ENCODE measurements at places on chromosomes 2 and 18.

DNA sequence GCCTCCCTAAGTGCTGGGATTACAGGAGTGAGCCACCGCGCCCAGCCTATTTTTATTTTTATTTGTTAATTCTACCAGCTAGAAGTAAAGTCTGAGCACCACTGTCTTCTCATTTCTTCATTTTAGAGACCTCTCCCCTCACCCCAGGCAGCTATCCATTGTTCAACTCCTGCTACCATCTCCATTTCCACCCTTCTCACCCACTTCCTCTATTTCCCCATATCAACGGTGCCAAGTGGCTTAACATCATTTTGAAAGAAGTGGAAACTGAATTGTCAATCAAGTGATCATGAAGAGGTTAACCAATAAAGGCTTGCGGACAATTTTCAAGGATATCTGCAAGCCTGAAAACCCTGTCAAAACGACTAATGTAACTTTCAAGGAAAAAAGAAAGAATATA, 323.1 kb downstream of the NBAS start:
- no peak for DNase-seq

- no peak for DNase-seq
These were observed 152.8 kb upstream of the ACAA2 start for GRCh38 chr18:49966090-49966489.

GRCh38 chr2:207256476-207257207, 90.9 kb upstream of the KLF7 start:
- no peak for DNase-seq

GRCh38 chr2:200702646-200703118, 109.0 kb upstream of the BZW1 start:
- DNase-seq, result no peak

DNA sequence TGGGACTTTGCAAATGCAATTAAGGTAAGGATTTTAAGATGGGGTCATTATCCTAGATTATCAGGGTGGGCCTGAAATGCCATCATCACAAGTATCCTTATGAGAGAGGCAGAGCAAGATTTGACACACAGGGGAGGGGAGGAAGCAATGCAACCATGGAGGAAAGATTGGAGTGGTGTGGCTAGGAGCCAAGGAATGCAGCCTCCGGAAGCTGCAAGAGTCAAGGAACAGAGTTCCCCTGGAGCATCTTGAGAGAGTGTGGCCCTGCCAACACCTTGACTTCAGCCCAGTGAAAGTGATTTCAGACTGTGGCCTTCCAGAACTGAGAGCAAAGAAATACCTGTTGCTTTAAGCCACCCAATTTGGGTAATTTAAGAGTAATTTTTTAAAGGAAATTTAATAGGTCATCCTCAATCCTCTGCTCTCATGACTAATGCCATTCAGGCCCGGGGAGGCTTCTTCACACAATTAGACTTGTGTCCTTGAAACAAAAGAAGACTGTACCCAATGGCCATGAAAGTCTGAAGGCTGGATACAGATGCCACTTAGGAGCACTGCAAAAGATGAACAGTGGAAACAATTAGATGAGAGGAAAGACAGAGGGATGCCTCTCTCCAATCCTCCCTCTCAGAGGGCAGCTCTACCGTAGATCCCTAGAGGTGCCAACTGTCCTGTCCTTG, 250.3 kb upstream of the ID2 start:
- no peak for DNase-seq

- DNase-seq, result no peak
These were observed 427.5 kb upstream of the TRIB2 start for GRCh38 chr2:12289120-12289802.

DNA sequence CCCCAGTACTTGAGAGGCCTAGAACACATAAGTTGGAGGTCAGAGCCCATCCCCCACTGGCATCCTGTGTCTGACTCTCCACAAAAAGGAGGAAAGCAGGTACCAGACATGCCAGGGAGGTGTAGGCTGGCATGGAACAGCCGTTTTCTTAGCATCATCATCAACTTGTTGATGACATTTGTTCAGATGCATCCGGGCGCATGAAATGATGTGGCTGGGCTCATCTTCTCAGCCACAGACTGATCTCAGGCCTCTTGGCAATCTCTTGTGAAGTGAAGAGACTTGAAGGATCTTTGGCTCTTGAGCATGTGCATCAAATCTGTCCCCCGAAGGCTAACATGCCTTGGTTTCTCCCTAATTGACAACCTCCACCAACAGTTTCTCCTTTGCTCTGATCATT, 243.3 kb downstream of the TSN start:
- no peak for DNase-seq

- DNase-seq, result peak; percentile 63
These were observed 395.6 kb downstream of the ARHGAP15 start for GRCh38 chr2:143524559-143525401.

GRCh38 chr18:21056545-21056944, 55.1 kb downstream of the ROCK1 start:
- no peak for DNase-seq

All from AG09309 (cell line).